NCI-H187 treated with DMSO at 0.1 percent for 48 hours (cell line): ENCODE measurements at places on chromosomes 3 and 15.

DNA sequence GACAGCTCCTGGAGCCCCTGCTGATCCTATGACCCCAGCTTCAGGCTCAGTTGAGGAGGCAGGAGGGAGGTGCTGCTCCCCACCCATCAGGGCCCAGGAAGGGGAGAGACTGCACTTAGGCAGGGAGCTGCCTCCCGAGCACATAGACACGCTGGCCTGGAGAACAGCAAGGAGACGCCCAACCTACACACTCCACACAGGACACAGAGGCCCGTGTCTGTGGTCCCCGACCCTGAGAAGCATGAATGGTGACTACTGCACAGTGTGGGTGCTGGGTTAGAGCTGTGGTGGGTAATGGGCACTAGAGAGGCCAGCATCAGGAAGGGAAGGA lies 1.1 kb upstream of the HHATL start:
- DNase-seq: no peak

GRCh38 chr3:116449546-116450350 lies 4.5 kb upstream of the LSAMP start:
- DNase-seq: no peak

DNA sequence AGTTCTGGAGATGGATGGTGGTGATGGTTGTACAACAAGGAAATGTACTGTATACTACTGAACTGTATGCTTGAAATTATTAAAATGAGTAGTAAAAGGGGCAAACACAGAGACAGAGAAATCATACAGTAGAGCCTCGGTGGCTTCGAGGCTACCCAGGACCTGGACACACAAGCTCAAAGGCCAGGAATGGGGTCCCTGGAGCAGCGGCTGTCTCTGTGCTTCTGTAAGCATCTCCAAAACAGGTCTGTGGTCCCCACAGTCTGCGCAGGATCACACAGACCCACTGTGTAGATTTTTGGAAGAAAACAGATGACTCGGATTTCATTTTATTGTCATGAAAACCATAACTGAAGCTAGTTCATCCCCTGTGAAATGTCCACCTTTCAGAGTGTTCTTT lies 39.7 kb downstream of the PGPEP1L start:
- DNase-seq: no peak

DNA sequence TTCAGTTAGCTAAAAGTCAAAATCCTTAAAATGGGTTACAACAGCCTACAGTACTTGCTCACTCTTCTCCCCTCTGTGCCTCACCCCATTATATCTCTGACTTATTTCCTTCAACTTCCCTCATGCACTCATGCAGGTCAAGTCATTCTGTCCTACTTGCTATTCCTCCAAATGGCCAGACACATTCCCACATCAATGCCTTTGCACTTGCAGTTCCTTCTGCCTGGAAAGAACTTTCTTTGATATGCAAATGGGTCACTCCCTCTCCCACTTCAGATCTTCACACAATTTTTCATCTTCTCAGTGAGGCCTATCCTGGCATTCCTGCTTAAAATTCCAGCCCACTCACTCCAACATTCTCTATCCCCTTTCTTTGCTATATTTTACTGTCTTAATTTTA lies 547.2 kb upstream of the TGFBR2 start:
- no peak for DNase-seq

GRCh38 chr3:150414258-150414657 lies 6.2 kb downstream of the TSC22D2 start:
- no peak for DNase-seq

DNA sequence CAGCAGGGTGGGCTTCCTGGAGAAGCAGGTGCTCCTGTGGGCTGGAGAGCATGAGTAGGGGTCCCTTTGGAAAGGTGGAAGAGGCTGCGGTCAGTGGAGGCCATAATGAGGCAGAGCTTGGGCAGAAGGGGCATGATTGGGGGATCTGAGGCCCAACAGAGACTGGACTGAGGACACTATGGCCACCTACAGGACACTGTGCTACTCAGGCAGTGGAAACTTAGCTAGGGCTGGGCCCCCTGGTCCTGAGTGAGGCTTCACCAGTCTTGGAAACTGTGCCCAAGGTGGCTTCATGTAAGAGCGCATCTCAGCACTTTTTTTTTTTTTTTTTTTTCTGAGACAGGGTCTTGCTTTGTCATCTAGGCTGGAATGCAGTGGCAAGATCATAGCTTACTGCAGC lies 6.3 kb upstream of the COMMD4 start:
- DNase-seq: no peak

GRCh38 chr15:72982714-72983113 lies 69.5 kb upstream of the NEO1 start:
- no peak for DNase-seq

GRCh38 chr15:71792521-71792920 lies 17.8 kb upstream of the NR2E3 start:
- no peak for DNase-seq

- no peak for DNase-seq
These were observed 596.7 kb downstream of the PDCD6IP start for GRCh38 chr3:34394978-34395748.

DNA sequence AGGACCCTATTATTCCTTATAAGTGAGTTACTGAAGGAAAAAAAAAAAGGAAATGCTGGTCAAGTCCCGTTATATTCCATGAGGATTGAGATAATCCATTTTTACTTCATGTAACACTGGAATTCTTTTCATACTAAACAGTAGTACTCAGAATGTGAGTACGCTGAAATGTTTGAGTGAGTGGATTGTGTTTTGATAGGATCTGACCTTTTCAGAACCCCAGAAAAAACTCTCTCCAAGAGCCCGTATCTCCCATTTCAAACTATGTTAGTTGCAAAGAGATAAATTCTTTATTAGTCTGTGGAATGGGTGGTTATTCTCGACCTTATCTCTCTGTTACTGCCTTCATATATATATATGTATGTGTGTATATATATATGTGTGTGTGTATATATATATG lies 2.5 kb upstream of the LPP start:
- no peak for DNase-seq

GRCh38 chr15:60396560-60396957 lies 1.2 kb downstream of the ANXA2 start:
- no peak for DNase-seq

GRCh38 chr3:61846488-61846887 lies 285.1 kb downstream of the PTPRG start:
- DNase-seq: no peak

GRCh38 chr15:35827911-35828310 lies 281.9 kb upstream of the DPH6 start:
- DNase-seq: no peak

- no peak for DNase-seq
These were observed 842 bp downstream of the FSTL1 start for GRCh38 chr3:120449701-120450599.

DNA sequence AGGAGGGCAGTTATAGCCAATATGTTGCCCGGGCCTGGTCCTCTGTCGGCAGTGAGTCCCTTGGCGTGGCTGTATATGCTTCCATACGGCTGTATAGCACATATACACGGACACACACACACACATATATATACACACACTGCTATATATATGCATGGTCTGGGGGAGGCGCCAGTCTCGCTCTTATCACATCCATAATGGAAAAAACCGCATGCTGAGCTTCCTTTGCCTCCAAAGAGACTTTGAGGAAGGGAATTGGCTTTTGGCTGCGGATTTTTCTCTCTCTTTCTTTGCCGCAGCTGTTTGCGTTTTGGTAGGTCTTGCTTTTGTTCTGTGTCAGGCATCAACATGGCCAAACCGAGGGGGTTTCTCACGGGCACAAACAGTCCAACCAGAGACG lies 11.3 kb upstream of the TMEM115 start:
- no peak for DNase-seq

DNA sequence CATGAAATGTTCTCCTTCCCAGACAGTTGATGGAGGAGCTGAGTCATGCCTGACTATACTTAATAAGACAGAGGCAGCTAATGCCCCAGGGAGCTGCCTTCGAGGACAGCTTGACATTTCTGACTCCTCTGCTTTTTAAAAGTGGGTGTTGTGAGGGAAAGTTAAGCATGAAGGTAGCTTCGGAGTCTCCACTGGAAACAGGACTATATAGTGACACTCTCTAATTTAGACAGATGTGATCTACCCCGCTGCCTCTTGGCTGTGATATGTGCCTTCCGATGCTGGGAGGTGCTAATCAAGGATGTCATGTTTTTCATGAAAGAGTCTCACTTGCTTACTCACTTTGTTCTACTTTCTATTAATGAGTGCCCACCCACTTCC lies 72.7 kb downstream of the IL1RAP start:
- DNase-seq: no peak

- no peak for DNase-seq
These were observed 29.6 kb downstream of the AAGAB start for GRCh38 chr15:67224889-67225288.

- no peak for DNase-seq
These were observed 59.3 kb upstream of the CHMP2B start for GRCh38 chr3:87167628-87168456.

DNA sequence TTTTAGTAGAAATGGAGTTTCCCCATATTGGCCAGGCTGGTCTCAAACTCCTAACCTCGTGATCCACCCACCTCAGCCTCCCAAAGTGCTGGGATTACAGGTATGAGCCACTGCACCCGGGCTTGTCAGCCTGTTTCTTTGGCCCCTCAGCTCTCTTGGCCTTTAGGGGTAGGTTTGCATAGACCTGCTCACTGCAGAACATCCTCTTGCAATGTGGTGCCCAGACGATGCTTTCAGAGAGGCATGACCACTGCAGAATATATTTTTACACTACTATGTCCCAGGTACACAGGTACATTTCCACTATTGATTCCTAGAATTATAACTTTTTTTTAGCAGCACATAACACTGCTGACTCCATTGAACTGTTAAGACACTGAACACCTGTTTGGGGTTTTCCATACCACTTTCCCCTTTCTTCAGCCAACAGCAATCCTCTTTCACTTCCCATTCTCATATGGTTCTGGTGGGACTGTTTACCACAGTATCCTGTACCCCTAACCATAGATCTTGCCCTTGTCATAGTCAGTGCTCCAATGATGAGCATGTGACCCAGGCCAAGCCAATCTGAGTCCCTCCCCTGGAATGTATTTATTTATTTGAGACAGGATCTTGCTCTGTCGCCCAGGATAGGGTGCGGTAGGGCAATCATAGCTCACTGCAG lies 21.1 kb downstream of the CCDC32 start:
- no peak for DNase-seq

- no peak for DNase-seq
These were observed 144.0 kb downstream of the CHSY1 start for GRCh38 chr15:101107625-101108460.

DNA sequence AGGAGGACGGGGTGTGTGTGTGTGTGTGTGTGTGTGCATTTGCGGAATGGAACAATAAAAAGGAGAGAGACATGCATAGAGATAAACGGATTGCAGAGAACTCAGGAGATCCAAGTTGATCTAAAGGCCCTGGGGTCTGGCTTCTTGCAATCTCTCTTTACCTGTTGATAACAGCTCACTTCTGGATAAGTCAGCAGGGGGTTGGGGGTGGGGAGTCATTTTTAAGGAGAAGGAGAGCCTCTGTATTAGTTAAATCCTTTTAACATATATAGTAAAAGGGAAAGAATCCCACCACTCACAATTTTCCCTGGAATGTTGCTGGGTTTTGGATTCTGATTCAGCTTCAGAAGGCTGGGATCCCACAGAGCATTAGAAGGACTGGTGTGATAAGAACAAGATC lies 87.5 kb upstream of the MITF start:
- DNase-seq: no peak

DNA sequence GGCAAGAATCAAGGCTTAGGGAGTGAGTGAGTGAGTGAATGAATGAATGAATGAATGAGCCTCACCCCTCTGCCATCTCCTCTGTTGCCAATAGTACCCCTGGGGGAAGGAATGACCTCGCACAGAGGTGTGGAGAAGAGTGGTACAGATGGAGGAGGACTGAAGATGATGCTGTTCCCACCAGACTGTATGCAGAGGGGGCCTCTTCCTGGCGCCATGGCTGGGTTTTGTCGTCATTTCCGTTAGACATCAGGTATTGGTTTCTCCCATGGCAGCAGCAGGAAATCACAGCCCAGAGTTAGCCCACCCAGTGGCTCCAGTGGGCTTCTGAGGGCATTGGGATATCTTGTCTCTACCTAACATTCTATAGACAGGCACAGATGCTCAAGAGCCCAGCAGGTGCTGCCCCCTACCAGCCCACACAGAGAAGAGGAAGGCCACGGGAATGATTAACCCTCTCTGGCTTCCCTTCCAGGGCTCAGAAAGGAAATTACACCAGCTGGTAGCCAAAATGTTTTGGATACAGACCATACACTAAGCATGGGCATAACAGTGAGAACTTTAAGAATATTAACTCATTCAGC lies 109.8 kb upstream of the SLC6A11 start:
- no peak for DNase-seq
